IPS DF 19.7 (cell line): ENCODE measurements at places on chromosomes 3 and 15.

DNA sequence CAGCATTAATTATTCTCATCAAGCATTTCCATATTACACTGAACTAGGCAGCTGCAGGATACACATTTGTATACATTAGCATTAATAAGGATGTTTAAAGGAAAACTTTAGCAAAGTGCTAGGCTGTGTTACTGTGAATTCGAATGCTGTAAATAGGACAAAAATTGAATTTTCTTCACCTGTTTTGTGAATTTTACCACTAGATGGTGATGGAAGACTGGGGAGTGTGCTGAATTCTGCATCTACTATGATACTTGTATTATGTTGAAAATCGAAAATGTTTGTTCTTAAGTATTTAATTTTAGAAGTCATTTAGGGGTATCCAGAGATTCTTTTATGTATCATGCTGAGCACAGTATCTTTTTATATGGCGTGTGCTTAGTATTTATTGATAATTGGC, 12.3 kb upstream of the P2RY14 start:
- no peak for DNase-seq

- no peak for DNase-seq
These were observed 650.4 kb downstream of the FHIT start for GRCh38 chr3:60600848-60601247.

GRCh38 chr15:73700041-73700842, 16.1 kb downstream of the CD276 start:
- no peak for DNase-seq

DNA sequence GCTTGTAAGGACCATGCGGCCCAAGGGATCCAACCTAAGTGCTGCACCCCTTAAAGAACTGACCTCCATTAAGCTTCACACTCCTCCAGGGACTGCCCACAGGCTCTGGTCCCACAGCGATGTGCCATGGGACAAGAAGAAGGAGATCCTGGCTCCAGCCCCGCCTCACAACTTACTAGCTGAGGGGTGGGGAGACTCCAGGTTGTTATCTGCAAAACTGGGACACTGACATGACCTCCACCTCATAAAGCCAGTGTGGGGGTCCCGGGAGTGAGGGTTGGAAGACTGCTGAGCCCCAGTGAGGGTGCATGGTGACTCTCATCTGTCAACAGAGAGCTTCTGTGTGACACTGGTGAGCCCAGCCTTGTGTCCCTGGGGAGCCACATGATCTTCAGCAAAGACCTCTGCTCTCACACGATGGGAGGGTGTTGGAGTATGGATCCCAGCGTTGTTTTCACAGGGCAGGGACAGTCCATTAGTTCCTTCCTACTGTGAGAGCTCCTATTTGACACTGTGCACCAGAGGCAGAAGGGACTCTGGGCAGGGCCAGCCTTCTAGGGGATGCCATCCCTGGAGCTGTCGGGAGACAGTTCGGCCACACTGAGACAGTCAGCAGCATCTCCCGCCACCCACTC, 26.7 kb downstream of the EAF1 start:
- no peak for DNase-seq

GRCh38 chr3:71659864-71660591, 65.2 kb downstream of the EIF4E3 start:
- DNase-seq: no peak

GRCh38 chr15:71400294-71400693, 285.0 kb downstream of the THSD4 start:
- DNase-seq: no peak

GRCh38 chr3:24344784-24345439, 149.7 kb downstream of the THRB start:
- DNase-seq: no peak

- DNase-seq: no peak
These were observed 1070.4 kb downstream of the ROBO1 start for GRCh38 chr3:78697426-78697825.

- no peak for DNase-seq
These were observed 57.8 kb downstream of the PIK3CB start for GRCh38 chr3:138776961-138777360.

GRCh38 chr3:119240101-119240590, 532 bp downstream of the B4GALT4 start:
- no peak for DNase-seq

GRCh38 chr3:71973274-71974030, 188.5 kb upstream of the PROK2 start:
- no peak for DNase-seq

DNA sequence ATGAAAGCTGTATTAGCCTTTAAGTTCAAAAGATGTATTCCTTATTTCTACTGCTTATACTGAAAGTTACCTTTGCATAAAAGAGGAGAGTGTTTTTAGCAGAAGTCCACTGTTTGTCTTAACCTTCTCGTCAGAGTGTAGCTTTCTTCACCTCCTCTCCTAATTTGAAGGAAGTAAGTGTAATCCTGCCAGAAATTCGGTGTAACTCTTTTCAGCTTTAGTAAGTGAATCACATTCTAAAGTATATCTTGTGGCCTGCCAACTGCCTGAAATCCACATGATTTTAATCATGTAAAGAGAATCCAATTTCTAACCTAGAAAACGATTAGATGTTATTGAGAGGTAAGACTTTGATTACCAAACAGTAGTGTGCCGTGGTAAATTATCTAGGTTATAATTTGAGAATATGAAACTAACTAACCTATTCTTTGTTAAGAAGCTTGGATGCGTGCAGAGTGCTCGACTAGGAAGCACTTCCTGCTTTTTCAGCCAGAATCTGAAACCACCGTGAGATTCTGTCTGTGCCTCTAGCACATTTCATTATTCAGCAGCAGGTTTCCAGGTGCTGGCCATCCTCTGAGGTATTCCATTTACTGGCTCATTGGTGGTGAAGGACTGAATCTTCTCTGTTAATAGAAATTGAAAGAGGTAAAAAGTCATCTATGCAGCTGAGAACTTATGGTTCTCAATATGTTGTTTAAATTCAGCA, 7.5 kb downstream of the GYG1 start:
- no peak for DNase-seq

DNA sequence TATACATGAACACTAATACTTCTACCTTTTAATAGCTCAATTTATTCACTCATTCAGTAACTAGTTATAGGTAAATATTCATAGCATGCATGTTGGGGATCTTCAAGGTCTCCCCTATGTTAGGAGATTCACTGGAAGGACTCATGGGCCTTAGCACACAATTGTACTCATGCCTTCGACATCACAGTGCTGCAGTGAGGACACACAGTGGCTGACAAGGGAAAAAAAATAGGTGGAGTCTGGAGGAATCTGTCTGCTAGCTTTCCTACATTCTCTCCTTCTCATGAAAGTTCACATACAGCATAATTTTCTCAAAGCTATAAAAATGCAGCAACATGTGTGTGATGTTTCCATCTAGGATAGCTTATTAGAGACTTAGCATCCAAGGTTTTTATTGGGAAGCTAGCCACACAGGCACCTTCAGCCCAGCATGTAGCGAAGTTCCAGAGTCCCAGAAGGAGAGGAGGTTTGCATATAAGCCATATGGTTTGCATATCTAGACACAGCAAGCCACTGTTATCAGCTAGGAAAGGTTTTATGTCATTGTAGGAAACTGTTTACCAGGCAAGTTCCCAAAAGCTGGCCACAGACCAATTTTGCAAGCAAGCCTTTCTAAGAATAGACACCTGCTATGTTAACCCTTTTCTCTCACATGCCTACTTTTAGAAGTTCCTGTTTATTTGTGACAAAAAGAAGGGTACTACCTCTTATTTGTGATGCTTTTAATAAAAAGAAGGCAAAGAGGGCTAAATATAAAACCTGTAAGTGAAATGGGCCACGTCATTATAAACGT, 46.4 kb downstream of the MORC1 start:
- DNase-seq: no peak

DNA sequence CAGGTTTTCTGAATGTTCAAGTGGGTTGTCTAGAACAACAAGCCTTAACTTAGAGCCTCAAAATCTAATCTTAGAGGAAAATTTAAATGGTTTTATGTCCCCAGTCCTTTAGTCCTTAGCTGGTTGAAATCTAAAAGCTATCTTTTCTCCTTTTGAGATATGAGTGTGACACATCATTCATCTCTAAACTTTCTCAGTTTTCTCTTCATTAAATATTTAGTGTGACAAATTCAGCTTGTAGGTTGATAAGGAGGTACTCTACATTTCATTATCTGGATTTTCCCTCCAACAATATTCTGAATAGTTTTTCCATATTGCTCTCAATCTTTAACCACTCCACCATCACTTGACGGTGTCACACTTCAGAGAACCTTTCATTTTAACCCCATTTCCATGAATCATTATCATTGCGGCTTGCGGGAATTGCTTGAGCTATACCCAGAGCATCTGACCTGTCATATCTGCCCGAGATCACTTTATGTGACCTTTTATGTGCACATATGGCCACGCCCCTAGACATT, 16.1 kb upstream of the ATP8B4 start:
- DNase-seq: no peak

DNA sequence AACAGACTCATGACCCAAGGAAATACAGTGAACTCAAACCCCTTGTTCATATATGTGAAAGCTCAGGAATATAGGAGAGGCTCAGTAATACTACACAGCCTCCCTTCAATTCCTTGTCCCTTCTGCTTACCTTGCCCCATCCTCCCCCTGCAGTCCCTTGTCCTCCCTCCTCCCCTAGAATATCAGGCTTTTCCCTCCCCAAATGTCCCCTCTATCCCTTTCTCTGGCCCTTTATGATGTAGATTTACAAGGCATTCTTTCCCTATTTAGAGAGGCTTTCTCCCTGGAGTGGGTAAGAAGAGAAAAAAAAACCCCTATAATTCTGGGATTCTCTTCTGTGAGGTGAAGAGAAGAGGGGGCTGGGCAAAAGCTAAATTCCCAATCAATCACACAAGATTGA, 64.9 kb upstream of the KBTBD8 start:
- DNase-seq: peak; percentile 65

DNA sequence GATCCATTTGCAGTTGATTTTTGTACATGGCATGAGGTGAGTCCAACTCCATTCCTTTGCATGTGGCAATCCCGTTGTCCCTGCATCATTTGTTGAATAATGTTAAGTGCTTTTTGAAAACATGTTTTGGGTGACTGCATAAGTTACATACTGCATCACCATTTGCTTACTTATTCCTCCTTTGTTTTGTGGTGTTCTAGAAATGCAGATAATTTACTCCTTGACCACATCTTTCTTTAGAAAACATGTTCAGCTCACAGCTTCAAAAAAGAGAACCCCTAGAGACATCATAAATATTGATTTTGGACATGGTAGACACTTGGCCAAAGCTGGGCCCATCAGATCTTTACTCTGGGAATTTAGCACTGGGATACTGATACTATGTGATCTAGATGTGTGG, 135.3 kb upstream of the DAZL start:
- DNase-seq: no peak

- DNase-seq: no peak
These were observed 269.4 kb upstream of the TTC14 start for GRCh38 chr3:180332608-180333007.

- no peak for DNase-seq
These were observed 8.3 kb upstream of the CSPG4 start for GRCh38 chr15:75720787-75721479.
